ENCODE measurements at places on chromosomes 1 and 21. TPM values are rescaled to one million over a fixed set of nuclear protein-coding genes. Genes with fewer than 3 reads are reported as not detected.
A peak's percentile ranks its signal among the peaks of the same experiment; 100 is the strongest.

Gene RGSL1
- total RNA-seq = not detected

Gene KIF21B
- total RNA-seq = under 0.01 TPM

Gene SLC37A1
- total RNA-seq = 6.4 TPM

DNA sequence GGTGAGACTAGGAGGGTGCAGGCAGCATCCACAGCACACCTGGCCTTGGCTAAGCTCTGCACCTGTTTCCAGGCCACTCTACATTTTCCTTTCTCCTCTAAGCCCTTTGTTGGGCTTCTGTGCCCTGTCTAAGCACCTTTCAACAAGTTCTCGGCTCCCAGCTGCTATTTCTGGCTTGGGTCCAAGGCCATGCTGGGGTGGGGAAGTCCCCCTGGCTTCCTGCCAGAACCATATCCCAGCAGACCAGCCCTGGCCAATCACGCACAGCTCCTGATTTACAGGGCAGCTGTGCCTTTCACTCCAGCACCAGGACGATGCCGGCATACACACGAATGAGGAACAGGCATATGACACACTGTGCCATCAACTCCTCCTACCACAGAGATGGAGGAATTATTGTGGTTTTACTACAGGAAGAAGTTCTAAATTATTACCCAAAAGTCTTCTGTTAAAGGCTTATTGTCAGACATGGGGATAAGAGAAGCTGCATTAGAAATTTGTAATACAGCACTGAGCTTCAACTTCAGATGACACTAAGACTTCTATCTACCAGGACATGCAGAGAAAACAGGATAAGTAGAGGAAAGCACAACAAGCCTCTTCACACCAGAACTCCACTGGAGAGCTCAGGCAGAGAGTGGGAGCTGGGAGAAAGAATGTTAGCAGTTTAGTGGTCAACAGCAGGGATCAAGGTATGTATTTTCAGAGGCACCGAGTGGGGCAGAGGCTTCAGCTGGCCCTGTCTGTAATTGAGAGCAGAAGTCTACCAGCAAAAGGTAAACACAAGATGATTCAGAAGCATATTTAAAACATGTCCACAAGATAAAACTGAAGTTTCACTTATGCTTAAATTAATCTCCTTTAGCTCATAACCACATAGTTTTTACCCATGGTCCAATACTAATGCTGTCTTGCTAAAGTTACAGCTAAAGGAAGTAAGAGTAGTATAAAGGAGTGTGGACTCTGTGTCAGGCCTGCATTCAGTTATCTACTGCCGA lies 37.4 kb downstream of the TRIT1 start:
- peaks cover 2% of the 10 kb centered on the region for H3K36me3 ChIP-seq
- DNase-seq = peak; percentile 88
- peak overlapping the region; percentile 26 for H3K27ac ChIP-seq

DNA sequence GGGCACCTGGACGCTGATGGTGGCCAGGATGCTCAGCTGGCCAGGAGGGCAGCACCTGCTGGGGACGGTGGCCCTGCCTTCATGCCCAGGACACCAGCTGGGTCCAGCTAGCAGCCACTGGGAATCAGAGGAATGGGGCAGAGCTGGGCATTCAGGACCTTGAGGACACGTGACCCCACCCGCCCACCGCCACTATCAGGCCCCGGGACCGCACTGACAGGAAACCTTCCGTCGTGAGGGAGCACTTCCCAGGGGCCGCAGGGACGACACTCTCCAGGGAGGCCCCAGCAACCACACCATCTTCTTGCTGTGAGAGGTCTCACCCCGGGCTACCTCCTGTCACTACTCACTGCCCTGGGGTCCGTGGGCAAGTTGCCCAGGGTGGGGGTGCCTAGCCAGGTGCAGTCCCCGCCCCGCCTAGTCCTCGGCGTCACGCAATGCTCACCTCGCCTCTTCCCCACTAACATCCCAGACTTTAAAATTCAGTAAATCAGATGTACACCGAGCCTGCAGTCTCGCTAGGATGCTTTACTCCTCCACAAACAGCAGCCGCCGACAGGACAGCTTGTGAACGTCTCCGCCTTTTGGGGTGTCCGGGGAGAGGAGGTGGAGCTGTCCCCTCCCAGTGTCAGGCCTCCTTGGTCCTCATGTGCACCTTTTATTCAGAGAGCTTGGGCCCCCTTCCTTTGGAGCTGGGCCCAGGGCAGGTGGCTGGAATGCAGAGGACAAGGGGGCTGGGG lies 4.9 kb downstream of the VWA1 start:
- DNase-seq = no peak
- H3K4me3 ChIP-seq = no peak overlapping the region
- H3K27me3 ChIP-seq = no peaks in the 10 kb centered on the region
- H3K36me3 ChIP-seq = no peaks in the 10 kb centered on the region
- H3K4me1 ChIP-seq = no peaks in the 10 kb centered on the region

- H3K27me3 ChIP-seq = no peaks in the 10 kb centered on the region
- H3K4me1 ChIP-seq = no peaks in the 10 kb centered on the region
- H3K27ac ChIP-seq = no peak overlapping the region
- DNase-seq = no peak
- H3K36me3 ChIP-seq = no peaks in the 10 kb centered on the region
- H3K4me3 ChIP-seq = no peak overlapping the region
Observed at GRCh38 chr1:104630567-104631149, 881.0 kb downstream of the AMY1C start.

Gene HSD3B2
- total RNA-seq = not detected

- H3K27me3 ChIP-seq = no peaks in the 10 kb centered on the region
- no peaks in the 10 kb centered on the region for H3K4me1 ChIP-seq
- no peaks in the 10 kb centered on the region for H3K36me3 ChIP-seq
- H3K4me3 ChIP-seq = no peak overlapping the region
- no peak overlapping the region for H3K27ac ChIP-seq
Observed at GRCh38 chr1:207423560-207424292, 30.4 kb upstream of the CR2 start.

Gene FCRL5
- not detected for total RNA-seq

DNA sequence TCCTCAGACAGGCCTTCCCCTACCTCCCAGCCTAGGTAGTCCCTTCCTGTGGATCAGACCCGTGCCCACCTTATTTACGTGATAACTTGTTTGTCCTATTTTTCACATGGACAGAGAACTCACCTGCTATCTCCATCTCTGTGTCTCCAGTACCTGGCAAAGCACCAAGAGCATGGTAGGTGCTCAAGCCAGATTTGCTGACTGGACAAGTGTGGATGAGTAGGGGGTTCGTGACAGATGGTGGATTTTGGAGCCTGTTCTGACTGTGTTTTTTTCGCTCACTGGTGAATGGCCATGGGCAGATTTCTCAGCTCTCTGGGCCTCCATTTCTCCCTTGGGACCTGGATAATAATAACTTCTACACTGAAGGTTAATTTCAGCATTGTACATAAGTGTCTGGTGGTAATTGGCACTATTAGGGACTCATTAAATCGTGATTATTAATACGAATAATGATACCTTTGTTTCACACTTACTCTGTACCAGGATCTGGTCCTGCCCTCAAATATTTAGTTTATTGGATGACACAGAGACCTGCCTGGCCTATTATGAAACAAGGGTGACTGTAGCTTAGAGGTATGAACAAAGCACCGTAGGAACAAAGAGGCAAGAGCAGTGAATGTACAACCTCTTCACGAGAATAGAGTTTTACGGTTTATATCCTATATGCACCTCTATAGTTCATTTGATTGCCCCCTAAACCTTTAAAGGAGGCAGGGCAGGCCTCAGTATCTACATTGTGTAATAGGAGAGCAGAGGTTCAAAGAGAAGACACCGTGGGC lies 24.5 kb upstream of the SLC26A9 start:
- H3K27me3 ChIP-seq = no peaks in the 10 kb centered on the region
- H3K36me3 ChIP-seq = no peaks in the 10 kb centered on the region
- no peaks in the 10 kb centered on the region for H3K4me1 ChIP-seq
- H3K27ac ChIP-seq = no peak overlapping the region
- DNase-seq = no peak

Gene ZBTB8A
- total RNA-seq = 5.9 TPM

Gene FAM110D
- total RNA-seq = not detected

GRCh38 chr1:55635856-55636255 lies 420.7 kb upstream of the USP24 start:
- no peak overlapping the region for H3K4me3 ChIP-seq
- no peaks in the 10 kb centered on the region for H3K27me3 ChIP-seq
- peaks cover 19% of the 10 kb centered on the region for H3K4me1 ChIP-seq
- peak; percentile 80 for DNase-seq

DNA sequence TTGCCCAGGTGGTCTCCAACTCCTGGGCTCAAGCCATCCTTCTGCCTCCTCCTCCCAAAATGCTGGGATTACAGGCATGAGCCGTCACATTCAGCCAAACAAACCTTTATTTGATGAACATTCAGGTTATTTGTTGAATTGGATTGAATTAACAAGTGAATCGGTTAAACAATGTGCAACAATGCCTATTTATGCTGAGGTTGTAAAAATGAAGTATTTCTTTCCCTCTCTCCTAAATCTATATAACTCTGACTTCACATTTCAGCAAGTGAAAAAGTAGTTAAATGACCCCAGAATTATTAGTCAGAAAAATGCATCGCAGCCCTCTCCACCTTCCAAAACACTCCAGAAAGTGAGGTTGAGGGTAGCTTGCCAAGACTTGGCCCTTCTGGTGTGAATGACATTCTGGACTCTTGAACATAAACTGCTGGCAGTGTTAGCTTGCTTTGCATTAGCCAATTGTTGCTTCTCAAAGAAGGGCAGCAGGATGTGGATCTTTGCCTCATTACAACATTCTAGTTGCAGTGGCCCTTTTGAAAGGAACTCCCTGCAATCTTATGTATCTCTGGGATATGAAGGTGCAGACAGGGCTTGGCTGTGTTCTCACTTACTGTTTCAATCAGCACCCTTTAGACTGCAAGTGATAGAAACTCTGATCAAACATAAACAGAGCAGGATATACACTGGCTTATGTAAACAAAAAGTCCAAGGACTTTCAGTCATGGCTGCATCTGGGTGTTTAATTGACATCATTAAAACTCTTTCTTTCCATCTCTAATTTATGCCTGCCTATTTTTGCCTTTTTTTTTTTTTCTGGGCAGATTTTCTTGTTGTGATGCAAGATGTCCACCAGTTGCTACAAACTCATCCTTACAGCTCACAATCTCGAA lies 22.4 kb downstream of the EDN2 start:
- H3K4me3 ChIP-seq = no peak overlapping the region
- DNase-seq = peak; percentile 78
- no peaks in the 10 kb centered on the region for H3K27me3 ChIP-seq
- no peaks in the 10 kb centered on the region for H3K36me3 ChIP-seq
- no peak overlapping the region for H3K27ac ChIP-seq

DNA sequence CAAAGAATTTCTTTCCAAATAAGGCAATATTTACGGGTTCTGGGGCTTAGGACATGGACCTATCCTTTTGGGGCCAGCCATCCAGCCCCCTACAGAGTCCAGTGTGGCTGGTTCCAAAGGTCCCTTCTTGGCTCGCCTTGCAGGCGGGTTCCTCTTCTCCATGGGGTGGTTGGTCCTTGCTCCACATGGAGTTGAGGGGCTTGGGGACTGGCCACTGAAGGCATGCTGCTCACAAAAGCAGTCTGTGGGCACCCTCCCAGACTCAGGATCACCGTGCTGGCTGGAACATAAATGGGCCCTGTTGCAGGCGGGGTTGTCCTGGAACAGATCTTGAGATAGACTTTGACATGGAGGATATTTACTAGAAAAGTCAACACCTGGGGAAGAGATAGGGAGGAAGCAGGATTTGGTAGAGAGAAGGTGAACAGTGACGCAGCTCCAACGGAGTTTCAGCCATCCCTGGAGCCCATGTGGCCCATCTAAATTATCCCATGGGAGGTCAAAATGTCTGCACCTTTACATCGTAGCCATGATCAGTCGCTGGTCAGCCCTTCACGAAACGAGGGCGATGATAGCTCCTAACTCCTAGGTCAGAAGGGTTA lies 39.1 kb upstream of the LRP8 start:
- no peaks in the 10 kb centered on the region for H3K36me3 ChIP-seq
- no peaks in the 10 kb centered on the region for H3K4me1 ChIP-seq
- H3K27me3 ChIP-seq = peaks cover 9% of the 10 kb centered on the region
- DNase-seq = no peak

- DNase-seq = no peak
- H3K27me3 ChIP-seq = no peaks in the 10 kb centered on the region
- H3K27ac ChIP-seq = no peak overlapping the region
- no peaks in the 10 kb centered on the region for H3K4me1 ChIP-seq
Observed at GRCh38 chr1:192993426-192994085, 65.6 kb downstream of the UCHL5 start.

Gene GBP7
- total RNA-seq = not detected

DNA sequence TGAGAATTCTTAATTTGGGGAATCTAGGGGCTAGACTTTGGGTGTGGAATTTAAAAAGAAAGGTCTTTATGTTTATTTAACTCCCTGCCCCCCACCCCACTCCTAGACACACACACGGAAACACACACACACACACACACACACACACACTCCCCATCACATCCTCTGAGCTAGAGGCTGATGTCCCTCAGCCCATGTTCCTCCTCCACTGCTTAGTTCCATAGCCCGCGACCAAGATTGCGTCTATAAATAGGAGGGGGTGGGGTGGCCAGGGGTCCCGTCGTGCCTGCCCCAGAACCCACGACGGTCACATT lies 655 bp upstream of the KIRREL1 start:
- H3K4me3 ChIP-seq = peak overlapping the region; percentile 91
- H3K36me3 ChIP-seq = no peaks in the 10 kb centered on the region
- no peak for DNase-seq
- H3K4me1 ChIP-seq = peaks cover 15% of the 10 kb centered on the region
- peaks cover 2% of the 10 kb centered on the region for H3K27me3 ChIP-seq
- peak overlapping the region; percentile 75 for H3K27ac ChIP-seq

Gene SUSD4
- under 0.01 TPM for total RNA-seq

GRCh38 chr1:42423681-42424080 lies 32.1 kb downstream of the ZMYND12 start:
- H3K36me3 ChIP-seq = no peaks in the 10 kb centered on the region
- no peak for DNase-seq
- H3K27ac ChIP-seq = no peak overlapping the region
- H3K4me3 ChIP-seq = no peak overlapping the region
- H3K4me1 ChIP-seq = peaks cover 2% of the 10 kb centered on the region

DNA sequence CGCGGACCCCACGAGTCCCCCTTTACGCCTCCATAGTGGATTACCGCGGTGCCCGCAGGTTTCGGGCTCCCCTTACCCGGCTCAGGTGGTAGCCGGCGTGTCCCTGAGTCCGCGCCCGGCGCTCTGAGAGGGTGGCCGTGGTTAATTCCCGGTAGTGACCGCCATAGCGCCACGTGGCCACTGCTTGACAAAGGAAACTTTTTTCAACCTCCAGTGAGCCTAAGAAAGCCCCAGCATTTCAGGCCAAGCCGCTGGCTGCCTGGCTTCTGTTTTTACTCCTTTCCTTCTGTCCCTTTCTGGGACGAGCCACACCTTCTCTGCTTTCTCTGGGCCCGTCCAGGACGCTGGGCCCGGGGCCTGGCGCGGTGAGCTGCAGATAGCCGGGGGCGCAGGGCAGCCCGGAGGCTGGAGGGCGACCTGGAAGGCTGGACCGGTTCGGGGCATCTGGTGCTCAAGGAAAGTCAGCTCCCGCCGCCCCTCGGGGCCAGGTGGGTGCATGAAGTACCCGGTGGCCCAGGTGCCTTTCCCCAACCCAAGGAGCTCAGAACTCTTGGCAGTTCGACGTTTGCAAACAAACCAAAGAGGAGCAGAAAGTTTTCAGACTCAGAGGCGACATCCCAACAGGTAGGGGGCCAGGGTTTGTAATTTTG lies 540 bp upstream of the C1orf198 start:
- no peak for DNase-seq
- peak overlapping the region; percentile 87 for H3K27ac ChIP-seq
- peaks cover 7% of the 10 kb centered on the region for H3K36me3 ChIP-seq
- H3K27me3 ChIP-seq = no peaks in the 10 kb centered on the region
- peak overlapping the region; percentile 61 for H3K4me3 ChIP-seq
- H3K4me1 ChIP-seq = peaks cover 15% of the 10 kb centered on the region

Gene TDRD10
- not detected for total RNA-seq

- peaks cover 20% of the 10 kb centered on the region for H3K4me1 ChIP-seq
- H3K27ac ChIP-seq = no peak overlapping the region
- no peak for DNase-seq
- H3K4me3 ChIP-seq = no peak overlapping the region
- no peaks in the 10 kb centered on the region for H3K27me3 ChIP-seq
- no peaks in the 10 kb centered on the region for H3K36me3 ChIP-seq
Observed at GRCh38 chr1:15188678-15189077, 35.1 kb downstream of the TMEM51 start.
